ENCODE measurements at places on chromosomes 13 and 19.

DNA sequence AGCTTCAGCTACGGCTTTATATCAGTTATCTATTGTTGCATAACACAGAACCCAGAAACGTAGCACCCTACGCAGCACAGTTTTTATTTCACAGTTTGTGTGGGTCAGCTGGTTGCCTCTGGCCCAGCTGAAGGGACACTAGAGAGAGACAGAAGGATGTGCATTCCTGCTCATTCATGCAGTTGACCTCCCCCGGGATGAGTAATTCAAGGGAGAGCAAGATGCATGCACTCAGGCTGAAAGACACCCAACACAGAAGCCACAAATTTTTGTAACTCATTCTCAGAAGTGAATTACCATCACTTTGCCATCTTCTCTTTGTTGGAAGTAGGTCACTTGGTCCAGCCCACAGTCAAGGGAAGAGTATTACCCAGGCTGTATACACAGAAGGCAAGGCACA, 89.5 kb downstream of the EFNB2 start:
- DNase-seq: no peak

- no peak for DNase-seq
These were observed 26.0 kb downstream of the SBNO2 start for GRCh38 chr19:1147934-1148549.

DNA sequence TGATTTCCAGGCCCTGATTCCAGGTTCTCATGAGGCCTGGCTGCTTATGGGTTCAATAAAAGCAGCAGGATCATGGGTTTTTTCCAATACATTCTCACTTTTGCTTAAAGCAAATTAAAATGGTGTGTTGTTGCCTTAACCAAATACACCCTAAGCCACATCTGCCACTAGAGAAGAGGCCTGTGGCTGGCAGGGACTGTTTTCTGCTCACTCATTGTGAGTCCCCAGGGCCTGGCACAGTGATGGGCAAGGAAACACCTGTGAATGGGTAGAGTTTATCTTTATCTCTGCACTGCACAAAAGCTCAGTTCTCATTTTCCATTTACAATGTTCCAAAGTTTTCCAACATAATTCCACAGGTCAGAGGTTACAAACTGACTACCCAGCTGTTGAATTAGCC, 726.0 kb downstream of the UQCRFS1 start:
- no peak for DNase-seq

- DNase-seq: no peak
These were observed 27.3 kb downstream of the MYO16 start for GRCh38 chr13:108656742-108657141.

DNA sequence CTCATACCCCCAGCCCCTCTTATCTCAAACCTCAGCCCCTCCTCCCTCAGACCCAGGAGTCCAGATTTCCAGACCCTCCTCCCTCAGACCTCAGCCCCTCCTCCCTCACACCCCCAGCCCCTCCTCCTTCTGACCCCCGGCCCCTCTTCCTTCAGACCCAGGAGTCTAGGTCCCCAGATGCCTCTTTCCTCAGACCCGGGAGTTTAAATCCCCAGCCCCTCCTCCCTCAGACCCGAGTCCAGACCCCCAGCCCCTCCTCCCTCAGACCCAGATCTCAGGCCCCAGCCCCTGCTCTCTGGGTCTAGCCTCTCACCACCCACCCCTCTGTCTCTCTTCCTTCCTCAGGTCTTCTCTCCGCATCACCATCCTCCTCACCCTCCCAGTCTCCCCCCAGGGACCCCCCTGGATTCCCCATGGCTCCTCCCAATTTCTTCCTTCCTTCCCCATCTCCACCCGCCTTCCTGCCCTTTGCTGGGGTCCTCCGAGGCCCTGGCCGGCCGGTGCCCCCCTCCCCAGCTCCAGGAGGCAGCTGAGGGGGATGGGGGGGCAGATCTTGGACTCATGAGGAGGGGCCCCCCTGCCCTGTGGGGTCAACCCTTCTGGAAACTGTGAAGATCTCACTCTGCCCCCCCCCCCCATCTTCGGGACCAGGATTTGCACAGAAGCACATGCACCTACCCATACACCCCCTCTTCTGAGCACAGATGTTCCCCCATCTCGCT, 10.7 kb downstream of the BCL3 start:
- no peak for DNase-seq

GRCh38 chr19:48687776-48688175, 8.0 kb upstream of the FUT2 start:
- no peak for DNase-seq

DNA sequence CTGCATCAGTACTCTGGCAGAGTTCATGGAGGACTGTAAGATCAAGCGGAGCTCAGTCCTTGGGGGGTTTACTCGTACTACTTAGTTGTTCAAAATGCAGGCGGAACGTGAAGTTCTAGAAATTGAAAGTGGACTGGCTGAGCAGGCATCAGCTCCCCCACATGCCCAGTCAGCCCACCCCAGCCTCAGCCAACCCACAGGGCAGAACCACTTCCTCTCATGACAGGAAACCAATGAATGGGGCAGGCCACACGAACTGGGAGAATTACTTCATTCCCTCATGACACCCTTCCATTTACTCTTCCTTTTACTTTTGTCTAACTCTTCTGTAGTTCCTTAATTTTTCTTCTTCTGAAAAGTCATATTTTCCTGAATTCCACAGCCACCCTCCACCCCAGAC, 71.9 kb downstream of the FLT1 start:
- no peak for DNase-seq

DNA sequence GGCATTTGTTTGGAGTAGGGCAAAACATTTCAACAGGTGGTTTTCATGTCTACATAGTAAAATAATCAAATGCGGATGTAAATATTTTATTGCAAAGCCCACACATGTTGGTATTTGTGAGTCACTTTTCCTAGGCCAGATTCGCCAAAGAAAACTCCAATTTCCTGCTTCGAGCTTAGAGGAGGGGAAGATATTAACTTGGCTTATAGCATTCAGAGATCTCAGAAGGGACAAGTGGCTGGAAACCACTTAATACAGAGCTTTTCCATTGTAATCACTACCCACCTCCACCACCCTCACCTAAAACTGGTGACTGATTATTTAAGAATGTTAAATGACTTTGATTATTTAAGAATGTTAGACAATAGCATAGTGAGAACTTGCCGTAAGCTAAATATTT, 530.6 kb upstream of the SPRY2 start:
- DNase-seq: no peak

DNA sequence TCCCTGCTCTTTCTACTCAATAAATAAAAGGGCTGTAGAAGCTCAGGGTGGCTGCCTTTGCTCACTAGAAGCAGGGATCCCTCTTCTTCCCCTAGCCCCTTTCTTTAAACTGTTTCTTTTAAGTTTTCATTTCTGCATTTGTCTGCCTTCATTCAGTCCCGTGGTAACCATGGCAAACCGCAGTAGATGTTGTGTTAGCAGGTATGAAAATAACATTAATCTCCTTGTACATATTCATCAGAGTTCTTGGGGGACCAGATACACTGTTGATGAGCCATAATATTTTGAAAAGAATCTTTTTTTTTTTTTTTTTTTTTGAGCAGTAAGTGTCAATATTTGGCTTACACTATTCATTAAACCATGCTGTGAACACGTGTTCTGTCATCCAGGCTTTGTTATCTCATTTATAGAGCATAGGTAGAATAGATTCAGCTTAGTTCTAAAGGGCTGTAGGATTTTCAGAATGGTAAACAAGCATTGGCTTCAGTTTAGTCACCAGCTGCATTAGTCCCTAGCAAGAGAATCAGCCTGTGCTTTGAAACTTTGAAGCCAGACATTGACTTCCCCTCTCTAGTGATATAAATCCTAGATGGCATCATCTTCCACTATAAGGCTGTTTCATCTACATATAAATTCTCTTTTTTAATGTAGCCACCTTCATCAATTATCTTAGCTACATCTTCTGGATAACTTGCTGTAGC, 59.4 kb upstream of the SPRY2 start:
- no peak for DNase-seq
